HAP-1 (cell line): ENCODE measurements at places on chromosomes 11 and 22.

DNA sequence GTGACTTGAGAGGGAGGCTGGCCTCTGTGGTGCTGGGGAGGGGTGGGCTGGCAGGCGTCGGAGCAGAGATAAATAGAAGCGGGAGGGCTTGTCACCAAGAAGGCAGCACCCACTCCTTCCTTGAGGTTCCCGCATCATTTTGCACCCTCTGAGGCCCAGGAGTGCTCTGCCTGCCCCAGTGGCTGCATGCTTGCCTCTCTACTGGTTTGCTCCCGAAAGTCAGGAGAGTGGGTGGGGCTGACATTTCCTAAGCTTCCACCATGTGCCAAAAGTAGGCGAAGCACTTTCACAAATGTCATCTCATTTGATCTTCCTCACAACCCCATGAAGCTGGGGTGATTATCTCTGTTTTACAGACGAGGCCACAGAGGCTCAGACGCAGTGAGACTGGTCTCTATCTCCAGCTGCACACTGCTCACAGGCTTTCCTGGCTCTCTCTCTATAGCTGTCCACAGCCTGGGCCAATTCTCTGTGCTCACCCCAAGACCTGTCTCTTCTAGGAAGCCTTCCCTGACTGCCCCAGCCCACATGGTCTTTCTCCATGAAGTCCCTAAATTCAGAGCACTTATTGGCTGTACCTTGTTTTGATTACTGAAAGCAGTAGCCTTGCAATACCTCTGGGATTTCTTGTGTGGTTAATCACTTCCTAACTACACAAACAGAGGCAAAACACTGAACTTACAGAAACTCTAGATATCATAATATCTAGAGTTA, 2.6 kb upstream of the UCP3 start:
- no peak for DNase-seq

- DNase-seq: no peak
Observed at GRCh38 chr11:73963861-73964260, 13.0 kb downstream of the DNAJB13 start.

DNA sequence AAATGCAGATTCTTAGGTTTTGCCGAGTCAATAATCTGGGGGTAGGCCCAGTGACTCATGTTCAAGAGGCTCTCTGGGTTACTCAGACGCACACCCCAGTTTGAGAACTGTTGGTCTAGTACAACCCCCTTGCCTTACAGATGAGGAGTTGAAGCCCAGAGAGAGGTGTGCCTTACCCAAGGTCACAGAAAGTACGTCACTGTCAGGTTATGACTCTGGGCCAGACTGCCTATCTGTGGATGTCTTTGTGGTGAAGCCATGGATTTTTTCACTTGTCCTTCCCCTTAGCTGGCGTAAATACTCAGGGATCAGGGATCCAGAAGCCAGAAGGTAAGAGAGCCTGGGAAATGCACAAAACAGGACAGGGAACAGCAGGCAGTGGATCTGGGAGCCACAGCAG, 25.2 kb upstream of the NECTIN1 start:
- no peak for DNase-seq

- DNase-seq: no peak
Observed at GRCh38 chr11:118364956-118365615, 5.7 kb downstream of the UBE4A start.

DNA sequence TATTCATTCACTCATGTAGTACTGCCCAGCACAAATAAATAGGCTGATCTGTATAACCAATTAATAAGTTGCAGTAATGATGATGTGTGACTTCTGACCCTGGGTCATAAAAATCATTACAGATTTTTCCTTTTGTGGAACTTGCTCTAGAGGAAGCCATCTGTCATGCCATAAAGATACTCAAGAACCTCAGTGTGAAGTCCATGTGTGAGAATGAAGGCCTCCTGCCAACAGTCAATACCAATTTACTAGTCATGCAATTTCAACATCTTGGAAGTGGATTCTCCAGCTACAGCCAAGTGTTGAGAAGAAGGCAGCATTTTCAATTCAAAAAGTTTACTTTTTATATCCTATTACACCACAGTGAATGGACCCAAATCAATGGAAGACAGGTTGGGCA, 435.6 kb upstream of the LRRC4C start:
- DNase-seq: no peak

- DNase-seq: no peak
Observed at GRCh38 chr22:23179381-23180299, 669 bp upstream of the BCR start.

- DNase-seq: no peak
Observed at GRCh38 chr11:101555366-101555765, 28.4 kb downstream of the TRPC6 start.

- no peak for DNase-seq
Observed at GRCh38 chr11:128488471-128488870, 98.9 kb downstream of the ETS1 start.

DNA sequence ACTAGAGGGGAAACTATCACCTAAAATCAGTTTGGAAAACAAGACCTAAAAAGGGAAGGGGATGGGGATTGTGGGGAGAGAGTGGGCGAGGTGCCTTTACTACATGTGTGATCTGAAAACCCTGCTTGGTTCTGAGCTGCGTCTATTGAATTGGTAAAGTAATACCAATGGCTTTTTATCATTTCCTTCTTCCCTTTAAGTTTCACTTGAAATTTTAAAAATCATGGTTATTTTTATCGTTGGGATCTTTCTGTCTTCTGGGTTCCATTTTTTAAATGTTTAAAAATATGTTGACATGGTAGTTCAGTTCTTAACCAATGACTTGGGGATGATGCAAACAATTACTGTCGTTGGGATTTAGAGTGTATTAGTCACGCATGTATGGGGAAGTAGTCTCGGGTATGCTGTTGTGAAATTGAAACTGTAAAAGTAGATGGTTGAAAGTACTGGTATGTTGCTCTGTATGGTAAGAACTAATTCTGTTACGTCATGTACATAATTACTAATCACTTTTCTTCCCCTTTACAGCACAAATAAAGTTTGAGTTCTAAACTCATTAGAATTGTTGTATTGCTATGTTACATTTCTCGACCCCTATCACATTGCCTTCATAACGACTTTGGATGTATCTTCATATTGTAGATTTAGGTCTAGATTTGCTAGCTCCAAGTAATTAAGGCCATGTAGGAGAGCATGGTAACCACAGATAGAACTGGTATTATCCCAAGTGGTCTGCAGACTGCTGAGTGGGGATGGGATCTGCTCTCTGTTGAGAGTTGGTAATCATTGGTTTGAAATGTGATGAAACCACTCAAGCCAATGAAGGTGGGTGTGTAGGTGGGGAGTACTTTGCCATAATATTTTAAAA, 3.6 kb downstream of the NEAT1 start:
- no peak for DNase-seq

DNA sequence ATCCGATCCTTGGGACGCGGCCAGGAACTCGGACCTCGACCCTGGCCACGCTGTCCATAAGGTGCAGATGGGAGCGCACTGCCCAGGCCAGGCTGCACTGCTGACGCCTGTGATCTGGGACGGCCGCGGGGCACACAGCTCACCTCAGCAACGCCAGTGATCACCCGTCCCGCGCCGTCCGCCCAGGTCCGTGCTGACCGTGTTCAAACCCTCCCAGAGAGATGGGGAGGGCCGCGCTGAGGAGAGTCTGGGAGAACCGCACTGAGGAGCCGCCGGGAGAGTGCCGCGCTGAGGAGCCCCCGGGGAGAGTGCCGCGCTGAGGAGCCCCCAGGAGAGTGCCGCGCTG, 636 bp downstream of the KCNQ1OT1 start:
- DNase-seq: no peak

DNA sequence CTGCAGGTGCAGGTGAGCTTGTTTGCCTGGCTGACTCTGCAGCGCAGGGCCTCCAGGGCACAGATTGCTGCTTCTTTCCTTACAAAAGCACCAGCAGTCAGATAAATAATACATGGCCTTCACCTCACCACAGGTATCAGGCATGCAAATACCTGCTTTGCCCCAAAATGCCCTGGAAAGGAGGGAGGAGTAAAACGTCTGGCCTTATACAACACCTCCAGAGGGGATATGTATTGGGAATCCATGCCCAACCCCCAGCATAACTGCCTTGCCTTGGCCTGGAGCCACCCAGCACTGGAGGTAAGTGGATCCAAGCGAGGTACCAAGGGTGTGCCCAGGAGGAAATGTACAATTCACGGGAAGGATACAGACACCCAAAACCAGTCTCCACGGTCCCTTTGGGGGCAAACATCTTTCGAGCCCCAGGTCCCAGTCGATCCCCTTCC, 860 bp downstream of the TMEM184B start:
- DNase-seq: peak; percentile 50

- peak; percentile 54 for DNase-seq
Observed at GRCh38 chr22:24938741-24939341, 7.7 kb downstream of the LHFPL7 start.

DNA sequence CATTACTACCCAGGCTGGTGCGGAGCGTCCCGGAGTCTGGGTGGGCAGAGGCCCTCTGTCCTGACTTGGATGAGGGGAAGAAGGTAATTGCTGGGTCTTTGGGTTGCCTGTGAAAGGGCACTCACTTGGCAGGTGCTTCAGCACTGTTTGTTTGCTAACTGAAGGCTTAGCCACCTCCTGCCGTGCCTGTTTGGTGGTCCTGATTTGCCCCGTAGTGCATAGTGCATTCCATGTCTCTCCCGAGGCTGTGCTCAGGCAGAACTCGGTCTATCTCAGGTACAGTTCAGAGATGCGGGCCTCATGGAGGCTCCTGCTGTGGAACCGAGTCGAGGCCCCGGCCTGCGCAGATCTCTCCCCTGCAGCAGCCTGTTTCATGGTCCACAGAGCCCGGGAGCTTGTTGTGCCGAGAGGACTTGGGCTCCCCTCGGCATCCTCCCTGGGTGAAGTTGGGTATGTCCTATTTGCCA, 146.2 kb downstream of the TBC1D22A start:
- no peak for DNase-seq

GRCh38 chr22:41991111-41991510, 7.5 kb upstream of the WBP2NL start:
- no peak for DNase-seq

GRCh38 chr11:14642453-14642852, 1.2 kb upstream of the PDE3B start:
- DNase-seq: no peak

- peak; percentile 34 for DNase-seq
Observed at GRCh38 chr11:129766898-129767604, 48.6 kb upstream of the TMEM45B start.

GRCh38 chr11:126438272-126438671, 82.8 kb downstream of the ST3GAL4 start:
- no peak for DNase-seq

DNA sequence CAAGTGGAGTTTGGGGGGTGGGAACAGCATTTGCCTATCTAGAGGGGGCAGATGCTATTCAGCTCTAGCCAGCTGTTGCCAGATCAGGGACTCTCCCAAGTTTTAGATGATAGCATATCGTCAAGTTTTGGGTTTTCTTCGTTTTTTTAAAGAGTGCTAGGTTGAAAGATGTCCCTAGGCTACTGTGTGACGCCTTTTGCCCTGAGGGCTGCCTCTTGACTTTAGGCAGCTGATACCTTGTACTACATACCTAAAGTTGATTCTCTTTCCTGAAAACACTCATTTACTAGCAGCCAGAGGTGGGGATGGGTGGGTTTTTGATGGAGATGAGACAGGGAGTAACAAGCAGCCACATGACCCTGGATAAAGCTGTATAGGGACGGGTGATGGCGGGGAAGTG, 87.1 kb downstream of the ABTB2 start:
- no peak for DNase-seq

DNA sequence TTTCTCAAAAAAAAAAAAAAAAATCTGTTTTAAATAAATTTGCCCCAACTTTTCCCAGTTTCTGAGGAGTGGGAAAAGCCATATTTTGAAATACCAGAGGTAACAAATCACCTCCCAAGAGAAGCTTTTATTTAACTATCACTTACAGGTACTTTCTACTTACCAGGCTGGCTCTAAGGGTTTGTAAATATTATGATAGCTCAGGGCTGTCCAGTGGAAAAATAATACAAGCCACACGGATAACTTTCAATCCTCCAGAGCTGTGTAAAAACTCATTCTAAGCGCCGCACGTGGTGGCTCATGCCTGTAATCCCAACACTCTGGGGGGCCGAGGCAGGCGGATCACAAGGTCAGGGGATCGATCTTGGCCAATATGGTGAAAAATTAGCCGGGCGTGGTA, 5.6 kb upstream of the SEC14L4 start:
- DNase-seq: no peak

GRCh38 chr11:88555829-88556202, 218.3 kb upstream of the CTSC start:
- DNase-seq: no peak
